Activated CD4-positive, alpha-beta T cell treated with anti-CD3 and anti-CD28 coated beads, Interleukin-2, amount 50 U/mL, for 4 hours (primary cell): ENCODE measurements at places on chromosomes 11 and 22.

DNA sequence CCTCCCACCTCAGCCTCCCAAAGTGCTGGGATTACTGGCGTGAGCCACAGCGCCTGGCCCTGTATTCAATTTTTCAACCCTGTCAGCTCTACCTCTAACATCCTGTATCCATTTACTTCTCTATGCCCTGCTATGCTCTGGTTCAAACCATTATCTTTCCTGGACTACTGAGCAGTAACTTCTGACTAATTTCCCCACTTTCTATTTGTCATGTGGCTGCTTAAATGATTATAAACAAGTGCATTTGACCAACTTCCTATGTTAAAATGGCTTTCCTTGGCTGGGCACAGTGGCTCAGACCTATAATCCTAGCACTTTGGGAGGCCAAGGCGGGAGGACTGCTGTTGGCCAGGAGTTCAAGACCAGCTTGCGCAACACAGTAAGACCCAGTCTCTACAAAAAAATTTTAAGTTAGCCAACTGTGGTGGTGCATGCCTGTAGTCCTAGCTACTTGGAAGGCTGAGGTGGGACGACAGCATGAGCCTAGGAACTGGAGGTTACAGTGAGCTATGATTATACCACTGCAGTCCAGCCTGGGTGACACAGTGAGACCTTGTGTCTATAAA, 2.1 kb downstream of the MED19 start:
- DNase-seq: no peak

- no peak for DNase-seq
These were observed 116.0 kb upstream of the DDI1 start for GRCh38 chr11:103920449-103920848.

GRCh38 chr11:113378692-113379091, 8.9 kb upstream of the ANKK1 start:
- DNase-seq: no peak

DNA sequence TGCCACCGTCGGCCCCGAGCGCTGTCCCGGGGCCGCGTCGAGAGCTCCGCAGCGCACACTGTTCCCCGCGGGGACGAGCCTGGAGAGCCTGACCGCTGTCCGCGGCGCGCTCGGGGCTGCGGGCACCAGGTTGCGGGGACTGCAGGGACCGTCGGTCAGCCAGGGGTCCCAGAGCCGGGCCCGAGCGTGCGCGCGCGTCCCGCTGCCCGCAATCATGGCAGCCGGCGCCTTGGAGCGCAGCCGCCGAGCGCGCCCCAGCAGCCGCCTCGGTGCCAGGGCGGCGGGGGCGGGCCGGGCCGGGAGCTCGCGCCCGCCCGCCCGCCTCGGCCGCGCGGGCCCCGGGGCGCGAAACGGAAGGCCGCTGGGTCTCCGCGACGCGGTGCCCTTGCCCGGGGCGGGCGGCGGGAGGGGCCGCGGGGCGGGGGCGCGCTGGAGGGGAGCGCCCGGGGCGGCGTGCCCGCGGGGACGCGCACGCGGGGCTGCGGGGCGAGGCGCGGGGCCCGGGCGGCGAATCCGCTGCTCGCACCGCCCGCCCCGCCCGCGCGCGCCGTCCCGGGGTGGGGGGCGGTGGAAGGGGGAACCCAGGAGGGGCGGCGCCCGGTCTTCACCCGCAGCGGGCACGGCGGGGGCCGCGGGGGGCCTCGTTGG, 79.4 kb upstream of the PPARA start:
- DNase-seq: peak; percentile 26

- DNase-seq: no peak
These were observed 389.1 kb downstream of the ETS1 start for GRCh38 chr11:128198216-128198772.

- no peak for DNase-seq
These were observed 635 bp downstream of the SCARF2 start for GRCh38 chr22:20436768-20437612.

GRCh38 chr11:86484795-86485166, 110.1 kb downstream of the CCDC81 start:
- DNase-seq: no peak

GRCh38 chr11:124533626-124534025, 9.8 kb downstream of the OR8B12 start:
- no peak for DNase-seq

- DNase-seq: no peak
These were observed 71.6 kb downstream of the ST3GAL4 start for GRCh38 chr11:126426820-126427749.

GRCh38 chr11:27296497-27296896, 66.5 kb downstream of the CCDC34 start:
- DNase-seq: no peak

GRCh38 chr11:121763526-121763925, 310.8 kb upstream of the SORL1-AS1 start:
- no peak for DNase-seq

DNA sequence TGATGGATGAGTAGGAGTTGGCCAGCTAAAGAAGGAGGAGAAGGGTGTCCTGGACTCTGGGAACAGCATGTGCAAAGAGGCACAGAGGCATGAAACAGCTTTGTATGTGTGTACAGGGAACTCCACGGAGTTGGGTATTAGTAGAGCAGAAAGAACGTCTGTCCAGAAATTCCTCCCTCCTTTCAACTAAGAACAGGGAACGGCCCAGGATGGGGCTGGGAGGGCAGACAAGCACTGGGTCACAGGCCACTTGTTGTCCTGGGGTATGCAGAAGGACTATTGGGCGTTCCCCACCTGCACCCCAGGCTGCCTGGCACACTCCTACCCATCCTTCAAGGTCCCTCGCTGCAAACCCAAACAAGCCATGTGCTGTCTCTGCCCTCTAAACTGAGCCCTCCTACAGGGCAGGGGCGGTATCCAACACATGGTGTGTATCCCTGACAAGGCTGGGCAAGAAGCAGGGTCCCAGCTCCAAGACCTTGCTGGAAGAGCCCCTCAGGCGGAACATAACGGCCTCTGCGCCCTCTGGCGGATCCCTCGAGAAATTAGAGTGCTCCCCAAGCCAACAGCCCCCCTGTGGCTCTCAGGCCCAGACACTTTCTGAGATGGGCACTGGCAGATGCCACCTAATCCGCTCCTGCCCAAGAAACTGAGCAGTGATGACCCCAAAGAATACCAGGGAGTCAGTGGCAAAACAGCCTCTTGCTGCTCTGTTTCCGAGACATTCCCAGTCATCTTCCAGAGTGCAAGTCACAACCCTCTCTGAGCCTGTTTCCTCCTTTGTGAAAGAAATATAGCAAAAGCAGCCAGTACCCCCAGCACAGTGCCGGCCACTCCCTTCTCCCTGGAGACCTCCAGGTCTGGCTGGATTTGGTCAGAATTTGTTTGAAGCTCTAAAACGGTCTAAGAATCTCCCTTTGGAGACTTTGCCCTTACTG, 1.6 kb upstream of the ELFN2 start:
- DNase-seq: peak; percentile 41

- no peak for DNase-seq
These were observed 18.1 kb upstream of the BDNF start for GRCh38 chr11:27718346-27718862.

GRCh38 chr11:64173616-64174355, 7.9 kb upstream of the MACROD1 start:
- no peak for DNase-seq

DNA sequence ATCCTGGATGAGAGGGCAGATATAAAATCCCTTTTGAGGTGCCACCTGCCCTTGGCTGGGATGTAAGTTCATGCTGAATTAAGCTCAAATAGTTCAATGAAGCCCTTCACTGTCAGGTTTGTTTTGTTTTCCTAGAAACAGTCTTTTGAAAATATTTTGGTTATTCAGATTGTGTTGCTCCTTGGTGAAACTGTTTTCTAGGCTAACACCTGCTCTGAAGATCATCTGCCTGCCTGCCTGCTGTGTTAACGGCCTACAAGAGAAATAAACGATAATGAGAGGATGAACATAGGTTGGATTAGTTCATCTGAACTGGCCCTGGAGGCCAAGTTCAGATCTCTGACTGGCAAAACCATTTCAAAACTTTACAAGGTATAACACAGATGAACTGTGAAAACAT, 67.4 kb downstream of the ZBTB44 start:
- DNase-seq: no peak

DNA sequence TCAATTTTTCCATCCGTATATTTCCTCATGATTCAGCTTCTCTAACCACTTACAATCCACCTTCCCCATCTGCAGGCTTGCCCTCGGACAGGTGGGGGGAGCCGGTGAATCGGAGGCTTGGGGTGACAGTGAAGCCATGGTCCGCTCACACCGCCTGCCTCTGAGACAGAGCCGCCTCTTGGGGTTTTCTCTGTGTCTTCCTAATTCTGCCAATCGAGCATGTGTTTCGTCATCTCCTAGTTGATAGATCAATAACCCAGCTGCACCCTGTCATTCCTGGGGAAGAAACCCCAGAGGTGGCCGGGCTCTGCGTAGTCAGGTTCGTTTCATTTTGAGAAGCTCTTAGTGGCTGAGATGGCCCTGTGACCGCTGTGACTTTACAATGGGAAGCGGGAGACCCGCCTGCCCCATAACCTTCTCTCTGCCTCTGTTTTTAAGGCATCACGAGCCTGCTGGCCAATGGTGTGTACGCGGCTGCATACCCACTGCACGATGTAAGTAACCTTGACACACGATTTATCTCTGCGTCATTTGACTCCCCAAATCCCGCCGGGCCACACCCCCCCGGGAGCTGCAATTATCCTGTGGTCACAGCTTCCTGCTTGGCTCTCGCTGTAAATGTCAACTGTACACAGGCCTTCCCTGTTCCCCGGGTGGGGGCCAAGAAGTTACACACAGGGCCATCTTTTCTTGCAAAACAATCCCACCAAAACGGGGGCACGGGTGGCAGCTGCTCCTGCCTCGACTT, 33.3 kb downstream of the ANO1 start:
- no peak for DNase-seq

- no peak for DNase-seq
These were observed 2.5 kb upstream of the OR51B5 start for GRCh38 chr11:5345831-5346230.

DNA sequence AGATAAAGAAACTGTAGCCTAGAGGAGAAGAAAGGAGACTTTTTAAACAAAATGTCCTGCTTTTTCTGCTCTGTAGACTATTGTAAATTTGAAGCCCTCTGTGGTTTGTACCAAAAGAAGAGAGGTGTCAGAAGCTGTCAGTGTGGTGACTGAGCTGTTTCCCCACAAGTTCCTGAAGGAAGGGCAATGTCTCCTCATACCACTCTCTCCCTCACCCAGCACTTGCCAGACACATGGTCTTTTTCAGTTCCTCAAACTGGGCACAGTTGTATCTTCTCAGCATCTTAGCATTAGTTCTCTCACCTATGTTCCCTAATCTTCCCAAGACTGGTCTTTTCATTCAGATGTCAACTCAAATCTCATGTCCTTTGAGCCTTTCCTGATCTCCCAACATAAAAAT, 4.3 kb downstream of the BCO2 start:
- no peak for DNase-seq

DNA sequence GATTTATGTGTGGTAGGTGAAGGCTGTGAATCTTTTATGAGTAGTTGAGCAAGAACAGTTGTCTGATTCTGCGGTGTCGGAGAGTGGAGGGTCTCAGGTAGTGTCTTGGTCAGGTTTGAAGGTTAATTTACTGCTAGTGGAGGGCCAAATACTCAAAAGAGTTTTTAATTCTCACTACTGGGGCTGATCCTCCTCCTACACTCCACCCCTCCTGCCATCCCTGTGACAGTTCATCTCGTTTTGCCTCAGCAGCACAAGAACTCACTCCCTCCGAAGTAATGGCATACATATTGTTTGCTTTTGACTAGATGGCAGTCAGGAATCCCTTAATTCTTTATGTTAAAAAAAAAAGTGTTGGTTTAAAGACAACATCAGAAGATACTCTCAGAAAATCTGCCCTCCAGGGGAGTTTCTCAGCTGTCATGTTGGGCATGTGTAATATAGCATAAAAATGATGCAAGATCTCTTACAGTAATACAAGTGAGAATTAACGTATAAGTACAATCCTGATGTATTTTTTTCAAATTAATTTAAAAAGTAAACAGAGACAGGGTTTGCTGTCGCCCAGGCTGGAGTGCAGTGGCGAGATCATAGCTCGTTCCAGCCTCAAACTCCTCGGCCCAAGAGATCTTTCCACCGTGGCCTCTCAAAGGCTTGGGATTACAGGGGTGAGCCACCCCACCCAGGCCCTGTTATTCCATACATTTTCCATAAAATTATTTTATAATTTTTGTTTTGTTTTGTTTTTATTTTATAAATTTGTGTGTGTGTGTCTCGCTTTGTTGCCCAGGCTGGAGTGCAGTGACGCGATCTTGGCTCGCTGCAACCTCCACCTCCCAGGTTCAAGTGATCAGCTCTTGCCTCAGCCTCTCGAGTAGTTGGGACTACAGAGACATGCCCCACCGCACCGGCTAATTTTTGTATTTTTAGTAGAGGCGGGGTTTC, 1.3 kb downstream of the FAR1 start:
- no peak for DNase-seq

DNA sequence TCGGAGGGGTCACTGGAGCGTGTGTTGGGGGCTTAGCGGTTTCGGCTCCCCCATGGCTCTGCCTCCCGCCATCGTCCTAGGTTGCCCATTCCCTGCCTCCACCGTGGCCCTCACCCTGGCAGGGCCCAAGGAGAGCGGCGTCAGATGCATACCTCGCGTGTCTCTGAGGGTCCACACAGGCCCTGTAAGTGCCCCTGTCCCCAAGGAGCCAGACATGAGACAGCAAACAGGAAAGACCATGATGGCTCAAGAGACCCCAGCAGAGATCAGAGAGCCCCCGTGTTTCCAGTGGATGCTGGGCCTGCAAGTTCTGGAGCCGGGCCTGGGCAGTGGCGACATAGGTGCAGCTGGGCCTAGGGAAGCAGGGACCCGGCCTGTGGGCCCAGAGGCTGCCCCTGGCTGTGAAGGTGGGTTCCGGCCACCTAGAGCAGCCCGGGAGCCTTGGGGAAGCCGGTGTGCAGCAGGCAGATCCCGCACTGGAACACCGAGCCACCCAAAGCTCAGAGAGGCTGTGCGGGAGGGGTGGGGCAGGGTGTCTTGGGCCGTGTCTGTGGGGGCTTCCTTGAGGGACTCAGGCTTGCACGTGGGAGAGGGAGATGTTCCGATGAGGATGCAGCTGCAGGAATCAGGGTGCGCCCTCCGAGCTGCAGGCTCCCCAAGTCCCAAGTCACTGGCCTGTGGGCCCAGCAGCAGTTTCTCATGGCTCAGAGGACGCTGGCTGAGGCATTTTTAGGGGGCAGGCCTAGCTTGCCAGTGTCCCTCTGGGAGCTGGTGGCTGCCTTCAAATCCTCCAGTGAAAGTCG, 126.4 kb downstream of the KCNQ1OT1 start:
- no peak for DNase-seq

- no peak for DNase-seq
These were observed 6.2 kb downstream of the MRGPRF start for GRCh38 chr11:69006816-69007215.

- no peak for DNase-seq
These were observed 59.2 kb downstream of the BARX2 start for GRCh38 chr11:129434641-129435498.

- DNase-seq: no peak
These were observed 235.0 kb downstream of the MIAT start for GRCh38 chr22:26892166-26893041.
